Kidney (tissue), 22 donors: ENCODE measurements at places on chromosomes 7 and 10.

- DNase-seq = no peak
These were observed 60.1 kb downstream of the ZNF783 start for GRCh38 chr7:149321978-149322541.

DNA sequence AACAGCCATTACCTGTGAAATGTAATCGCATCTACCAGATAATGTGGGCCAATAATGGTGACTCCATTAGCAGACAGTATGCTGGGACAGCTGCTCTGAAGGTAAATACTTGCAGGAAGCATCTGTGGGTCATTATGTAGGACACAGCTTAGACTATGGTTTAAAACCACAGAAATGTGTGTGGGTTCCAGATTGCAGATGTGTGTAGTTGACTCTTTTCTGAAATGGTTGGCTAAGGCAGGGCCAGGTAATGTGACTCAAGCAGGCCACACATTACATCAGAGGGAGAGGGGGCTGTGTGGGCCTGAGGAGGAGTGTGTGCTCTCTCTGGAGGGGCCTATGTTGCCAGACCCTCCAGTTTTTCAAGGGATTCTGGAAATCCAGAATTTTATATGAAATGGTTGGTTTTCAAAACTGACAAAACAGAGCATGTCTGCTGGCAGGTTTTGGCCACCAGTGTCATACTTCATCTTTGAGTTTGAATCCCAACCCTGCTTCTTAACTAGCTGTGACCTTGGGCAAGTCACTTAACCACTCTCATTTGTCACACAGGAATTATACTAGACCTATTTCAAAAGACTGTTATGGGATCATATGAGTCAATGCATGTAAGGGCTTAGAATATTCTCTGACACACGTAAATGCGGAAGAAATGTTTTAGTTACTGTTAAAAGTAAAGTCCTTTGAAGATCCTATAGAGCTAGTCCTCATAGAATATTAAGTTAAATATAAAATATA, 64.5 kb downstream of the MCMBP start:
- DNase-seq = no peak

GRCh38 chr7:117772421-117772820, 100.8 kb downstream of the CTTNBP2 start:
- DNase-seq = no peak

DNA sequence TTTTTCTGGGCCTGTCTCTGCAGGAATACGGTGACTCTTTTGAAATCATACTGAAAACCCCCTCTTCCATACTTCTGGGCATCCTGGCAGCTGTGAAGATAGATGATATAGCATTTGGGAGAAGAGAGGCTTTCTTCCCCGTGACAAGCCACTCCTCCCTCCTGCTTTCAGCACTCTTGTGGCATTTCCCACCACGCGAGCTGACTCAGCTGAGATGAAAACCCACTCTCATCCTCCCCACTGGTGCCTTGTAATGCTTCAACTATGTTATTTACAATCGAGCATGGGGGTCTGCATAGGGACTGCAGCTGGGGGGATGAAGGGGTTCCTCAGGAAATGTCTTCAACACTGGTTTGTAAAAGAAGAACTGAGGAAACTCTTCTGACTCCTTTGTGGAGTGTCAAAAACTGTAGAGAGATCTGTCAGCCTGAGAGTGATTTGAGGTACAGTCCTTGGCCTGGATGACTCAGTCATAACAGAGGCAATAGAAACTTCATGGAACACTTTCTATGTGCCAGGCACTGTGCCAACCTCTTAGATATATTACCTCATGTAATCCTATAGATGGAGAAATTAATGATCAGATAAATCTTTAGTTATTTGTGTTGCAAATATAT, 1.7 kb upstream of the TBATA start:
- DNase-seq = no peak

- no peak for DNase-seq
These were observed 40.5 kb downstream of the SPDYE5 start for GRCh38 chr7:75532639-75533038.

DNA sequence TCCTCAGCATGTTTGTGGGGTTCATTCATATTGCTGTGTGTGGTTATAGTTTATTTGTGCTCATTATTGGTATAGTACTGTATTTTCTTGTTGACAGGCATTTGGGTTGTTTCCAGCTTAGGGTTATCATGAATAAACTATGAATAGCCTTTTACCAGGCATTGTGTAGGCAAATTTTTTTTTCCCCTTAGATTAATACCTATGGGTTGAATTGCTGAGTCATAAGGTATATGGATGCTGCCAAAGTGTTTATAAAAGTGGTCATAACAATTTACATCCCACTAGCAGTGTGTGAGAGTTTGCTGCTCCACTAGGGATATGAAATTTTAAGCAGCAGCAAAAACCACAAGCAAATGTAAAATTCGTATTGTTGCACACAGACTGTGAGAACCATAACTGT, 175.0 kb downstream of the PLPP4 start:
- DNase-seq = no peak

GRCh38 chr10:5890452-5890915, 441 bp downstream of the FBH1 start:
- DNase-seq = peak; percentile 73

DNA sequence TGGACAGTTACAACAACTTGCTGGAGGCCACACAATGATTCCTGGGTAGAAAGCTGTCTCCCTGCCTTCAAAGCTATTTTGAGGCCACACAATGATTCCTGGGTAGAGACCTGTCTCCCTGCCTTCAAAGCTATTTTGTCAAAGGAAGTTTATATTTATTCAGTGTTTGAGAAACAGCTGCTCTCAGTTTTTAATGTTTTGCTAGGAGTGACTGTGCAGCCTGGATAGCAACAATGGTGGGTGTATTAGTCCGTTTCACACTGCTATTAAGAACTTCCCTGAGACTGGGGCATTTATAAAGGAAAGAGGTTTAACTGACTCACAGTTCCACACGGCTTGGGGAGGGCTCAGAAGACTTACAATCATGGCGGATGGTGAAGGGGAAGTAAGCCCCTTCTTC, 3.9 kb upstream of the SGPL1 start:
- DNase-seq = no peak

- DNase-seq = no peak
These were observed 37.2 kb downstream of the ZNF33A start for GRCh38 chr10:38047666-38048065.

- DNase-seq = no peak
These were observed 81.3 kb upstream of the SFMBT2 start for GRCh38 chr10:7491949-7492659.

DNA sequence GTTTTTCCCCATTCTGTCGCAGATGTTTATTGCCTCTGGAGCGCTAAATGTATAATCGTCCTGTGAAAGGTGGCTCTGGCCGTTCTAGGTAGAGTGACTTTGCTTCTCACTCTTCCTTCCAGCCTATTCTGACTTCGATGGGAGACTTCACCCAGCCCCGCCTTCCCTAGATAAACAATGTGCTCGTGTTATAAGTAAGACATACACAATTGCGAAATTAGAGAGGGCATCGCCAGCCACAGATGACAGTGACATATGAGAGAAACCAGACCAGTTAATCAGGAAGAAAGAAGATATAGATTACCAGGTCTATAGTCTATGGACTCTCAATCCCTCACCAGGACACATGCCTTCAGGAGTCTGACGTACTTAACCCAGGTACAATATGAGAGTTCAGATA, 1050.5 kb upstream of the AUTS2 start:
- no peak for DNase-seq

GRCh38 chr7:157309988-157310668, 26.7 kb upstream of the DNAJB6 start:
- no peak for DNase-seq

- DNase-seq = peak; percentile 46
These were observed 219.5 kb downstream of the POLR1F start for GRCh38 chr7:19489162-19489820.

- DNase-seq = no peak
These were observed 2.9 kb downstream of the PCBD1 start for GRCh38 chr10:70885481-70885880.

DNA sequence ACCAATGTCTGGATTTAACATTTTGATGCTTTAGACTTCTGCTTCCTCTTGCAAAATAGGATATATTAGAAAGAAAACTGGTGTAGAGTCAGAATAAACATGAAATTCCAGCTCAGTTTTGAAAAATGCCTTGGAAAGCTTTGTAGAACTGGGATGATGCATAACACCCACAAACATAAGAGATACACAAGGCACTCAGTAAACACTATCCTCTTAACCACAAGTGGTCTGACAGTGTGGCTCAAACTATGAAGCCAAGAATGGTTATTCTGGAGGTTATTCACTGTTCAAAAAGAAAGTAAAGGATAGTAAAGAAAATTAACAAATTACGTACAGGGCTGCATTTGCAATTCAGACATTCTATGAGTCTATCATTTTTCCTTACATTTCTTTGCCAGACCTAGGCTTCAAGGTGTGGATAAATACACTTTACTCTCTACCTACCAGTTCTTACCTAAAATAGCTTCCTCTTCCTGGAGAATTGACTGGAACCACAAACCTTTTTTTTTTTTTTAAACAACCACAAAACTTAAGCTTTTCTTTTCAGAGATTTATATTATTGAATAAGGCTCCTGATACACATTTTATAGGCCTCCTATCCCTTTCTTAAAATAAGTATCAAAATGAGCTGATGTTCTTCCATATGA, 9.0 kb upstream of the RSBN1L start:
- no peak for DNase-seq

- DNase-seq = no peak
These were observed 17.1 kb downstream of the COL13A1 start for GRCh38 chr10:69818676-69819239.

DNA sequence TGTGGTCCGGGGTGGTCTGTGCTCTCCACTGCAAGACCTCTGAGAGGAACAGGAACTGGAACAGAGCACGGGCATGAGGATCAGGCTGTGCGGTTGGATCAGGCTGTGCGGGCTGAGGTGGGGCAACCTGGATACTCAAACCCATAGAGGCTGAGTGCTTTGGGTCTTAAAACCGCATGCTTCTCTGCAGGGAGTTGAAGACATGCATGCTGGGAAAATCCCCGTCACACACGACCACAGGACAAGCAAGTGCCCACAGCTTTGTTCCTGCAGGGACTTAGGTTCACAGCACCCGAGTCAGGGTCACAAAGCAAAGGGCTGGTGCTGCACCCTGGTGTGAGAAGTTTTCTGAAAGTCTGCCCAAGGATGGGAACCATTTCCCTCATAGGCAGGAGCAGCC, 221.2 kb downstream of the ZMYND11 start:
- no peak for DNase-seq

- no peak for DNase-seq
These were observed 63.9 kb upstream of the NANOS1 start for GRCh38 chr10:118965645-118966044.

GRCh38 chr10:15211464-15211979, 43.0 kb upstream of the NMT2 start:
- DNase-seq = no peak

DNA sequence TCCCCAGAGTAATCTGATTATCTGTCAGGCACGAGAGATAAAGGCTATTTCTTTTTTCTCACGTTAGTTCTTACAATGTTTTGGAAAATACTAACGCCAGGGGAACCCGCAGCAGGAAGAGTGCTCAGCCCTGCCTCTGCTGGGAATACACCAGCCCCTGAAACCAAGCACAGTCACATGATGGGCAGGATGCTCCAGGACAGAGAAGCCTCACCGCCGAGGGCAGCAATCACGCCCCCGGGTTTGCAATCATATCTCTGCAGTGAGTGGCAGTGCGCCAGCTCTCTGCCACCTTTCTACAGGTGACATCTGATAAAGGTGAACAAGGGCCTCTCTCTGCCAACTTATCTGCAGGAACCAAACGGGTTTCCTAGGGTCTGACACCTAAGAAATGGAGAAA, 39.8 kb downstream of the BRI3 start:
- DNase-seq = no peak

- no peak for DNase-seq
These were observed 36.8 kb upstream of the ANK3 start for GRCh38 chr10:60426425-60426824.
